ENCODE measurements at places on chromosomes 12 and 14.

DNA sequence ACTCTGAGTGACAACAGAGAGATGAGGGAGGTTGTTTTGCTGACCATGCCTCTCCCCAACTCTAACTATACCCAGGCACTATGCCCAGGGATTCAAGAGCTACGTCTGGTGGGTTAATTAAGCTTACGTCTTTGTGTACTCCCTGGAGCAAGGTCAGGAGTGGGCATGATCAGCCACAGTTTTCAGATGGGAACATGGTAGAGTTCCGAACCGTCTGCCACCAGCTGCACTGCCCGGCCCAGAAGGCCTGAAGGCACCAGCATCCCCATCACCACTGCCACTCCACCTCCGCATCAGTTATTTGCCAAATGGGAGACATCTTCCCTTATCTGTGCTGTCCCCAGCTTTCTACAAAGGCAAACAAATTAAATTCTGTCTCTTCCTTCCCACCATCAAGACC lies 11.1 kb upstream of the GPX2 start:
- no peak for DNase-seq

DNA sequence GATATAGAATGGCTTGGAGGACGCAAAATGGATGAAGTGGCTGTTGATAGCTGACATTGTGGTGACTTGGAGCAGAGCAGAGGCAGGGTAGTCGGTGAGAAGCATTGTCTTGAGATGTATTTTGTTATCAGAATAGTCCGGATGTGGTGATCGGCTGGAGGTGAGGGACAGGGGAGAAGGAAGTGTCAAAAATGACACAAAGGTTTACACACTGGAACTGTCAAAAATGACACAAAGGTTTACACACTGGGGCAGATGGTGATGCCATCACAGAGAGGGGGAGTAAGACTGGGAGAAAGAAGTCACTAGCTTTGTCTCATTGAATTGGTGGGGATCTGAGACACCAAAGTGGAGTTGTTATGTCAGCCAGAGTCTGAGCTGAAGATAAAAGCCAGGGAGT lies 30.1 kb downstream of the CDKL1 start:
- no peak for DNase-seq

- DNase-seq = peak; percentile 23
Observed at GRCh38 chr14:58428118-58428683, 682 bp downstream of the KIAA0586 start.

DNA sequence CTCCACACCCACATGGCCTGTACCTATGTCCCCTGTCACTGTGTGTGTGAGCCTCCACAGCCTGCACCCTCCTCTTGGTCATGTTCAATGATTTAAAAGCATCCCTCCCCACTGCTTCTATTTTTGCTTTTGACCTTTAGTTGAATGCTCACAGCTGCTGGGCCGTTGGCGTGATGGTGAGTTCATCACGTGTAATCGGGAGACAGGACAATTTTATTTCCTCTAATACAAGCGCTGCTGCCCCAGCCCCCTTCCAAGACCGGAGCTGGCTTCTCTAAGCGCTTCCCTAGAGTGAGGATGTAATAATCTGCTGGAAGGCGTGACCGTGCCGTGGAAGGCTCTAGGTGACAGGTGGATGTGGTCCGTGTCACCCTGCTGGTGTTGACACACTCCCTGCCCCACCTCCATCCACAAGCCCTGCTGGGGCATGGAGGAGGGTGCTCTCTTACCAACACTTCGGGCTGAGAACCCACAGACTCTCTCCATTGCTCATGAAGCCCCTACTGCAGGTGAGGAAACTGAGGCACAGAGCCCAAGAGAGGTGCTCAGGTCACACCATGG lies 25.4 kb downstream of the CCDC85C start:
- DNase-seq = peak; percentile 61

- DNase-seq = no peak
Observed at GRCh38 chr14:37438444-37438843, 156.6 kb downstream of the FOXA1 start.

- DNase-seq = no peak
Observed at GRCh38 chr14:101623685-101624444, 62.6 kb downstream of the DIO3 start.

DNA sequence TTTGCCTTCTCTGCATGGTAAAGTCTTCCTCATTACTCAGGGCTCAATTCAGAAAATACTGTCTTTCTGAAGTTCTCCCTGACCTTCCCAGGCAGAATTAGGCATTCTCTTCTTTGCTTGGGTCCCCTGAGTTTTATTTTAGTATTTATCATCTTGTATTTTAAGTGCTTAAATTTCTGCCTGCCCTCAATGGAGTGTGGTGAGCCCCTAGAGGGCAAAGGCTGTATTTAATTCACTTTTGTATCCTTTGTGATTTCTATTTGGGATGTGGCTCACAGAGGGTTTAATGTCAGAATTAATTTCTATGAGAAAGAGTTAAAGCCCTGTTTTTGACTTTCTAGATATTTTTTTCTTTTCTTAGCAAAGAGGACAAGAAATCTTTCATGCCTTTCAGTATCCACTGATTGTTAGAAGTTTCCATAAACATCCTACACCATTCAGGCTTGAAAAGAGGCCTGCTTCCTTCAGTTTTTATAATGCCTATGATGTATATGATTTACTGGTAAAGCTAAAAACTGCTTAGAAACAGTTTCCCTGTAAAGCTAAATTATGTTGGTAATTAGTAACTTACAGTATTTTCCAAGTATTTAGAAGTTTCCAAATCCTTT lies 55.6 kb upstream of the PTPRB start:
- DNase-seq = no peak

- DNase-seq = no peak
Observed at GRCh38 chr14:20781803-20782202, 735 bp downstream of the RNASE6 start.

GRCh38 chr12:97939156-97939555 lies 476.6 kb downstream of the RMST start:
- no peak for DNase-seq

GRCh38 chr12:53505555-53506449 lies 1.5 kb downstream of the NPFF start:
- no peak for DNase-seq

DNA sequence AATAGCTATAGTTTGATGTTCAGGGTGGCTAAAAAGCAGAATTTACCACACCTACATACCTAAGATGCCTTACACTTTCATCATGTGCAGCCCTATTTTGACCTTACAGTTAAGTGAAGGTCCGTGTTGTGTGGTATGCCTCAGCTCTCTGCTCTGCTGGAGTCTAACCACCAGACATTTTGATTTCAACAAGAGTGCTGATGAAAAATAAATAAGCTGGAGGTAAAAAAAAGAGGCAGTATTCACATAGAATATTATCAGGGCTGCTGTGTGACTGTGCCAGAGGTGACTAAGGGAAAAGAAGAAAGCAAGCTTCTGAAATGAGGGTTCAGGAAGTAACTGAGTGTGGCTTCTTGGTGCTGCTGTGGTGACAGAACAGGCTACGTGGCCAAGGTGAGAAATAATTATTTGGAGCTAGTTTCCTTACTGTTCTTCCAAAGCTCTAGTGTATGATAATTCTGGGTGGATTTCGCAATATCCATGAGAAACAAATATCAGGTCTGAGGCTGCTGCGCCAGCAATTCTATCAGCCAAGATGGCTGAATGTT lies 188.8 kb downstream of the STXBP6 start:
- DNase-seq = no peak

GRCh38 chr14:89746654-89747053 lies 207.9 kb downstream of the EFCAB11 start:
- no peak for DNase-seq

DNA sequence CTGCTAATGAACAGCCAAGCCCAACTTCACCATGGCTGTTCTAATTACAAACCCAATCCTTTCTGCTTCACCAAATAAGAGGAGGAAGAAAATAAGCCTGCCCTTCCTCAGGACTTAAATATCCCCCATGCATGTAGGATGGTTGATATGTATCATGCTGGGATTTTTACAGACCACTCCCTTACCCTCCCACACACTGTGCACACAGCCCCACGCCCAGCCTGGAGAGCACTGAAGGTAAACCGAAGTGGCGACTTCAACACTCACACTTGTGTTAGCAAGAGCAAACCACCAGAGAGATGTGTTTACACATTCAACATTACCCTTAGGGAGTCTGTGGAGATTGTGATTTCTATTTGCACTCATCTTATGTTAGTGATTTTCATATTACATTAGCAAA lies 241.2 kb downstream of the EGLN3 start:
- DNase-seq = no peak

GRCh38 chr14:51185180-51185579 lies 54.9 kb upstream of the TMX1 start:
- no peak for DNase-seq

DNA sequence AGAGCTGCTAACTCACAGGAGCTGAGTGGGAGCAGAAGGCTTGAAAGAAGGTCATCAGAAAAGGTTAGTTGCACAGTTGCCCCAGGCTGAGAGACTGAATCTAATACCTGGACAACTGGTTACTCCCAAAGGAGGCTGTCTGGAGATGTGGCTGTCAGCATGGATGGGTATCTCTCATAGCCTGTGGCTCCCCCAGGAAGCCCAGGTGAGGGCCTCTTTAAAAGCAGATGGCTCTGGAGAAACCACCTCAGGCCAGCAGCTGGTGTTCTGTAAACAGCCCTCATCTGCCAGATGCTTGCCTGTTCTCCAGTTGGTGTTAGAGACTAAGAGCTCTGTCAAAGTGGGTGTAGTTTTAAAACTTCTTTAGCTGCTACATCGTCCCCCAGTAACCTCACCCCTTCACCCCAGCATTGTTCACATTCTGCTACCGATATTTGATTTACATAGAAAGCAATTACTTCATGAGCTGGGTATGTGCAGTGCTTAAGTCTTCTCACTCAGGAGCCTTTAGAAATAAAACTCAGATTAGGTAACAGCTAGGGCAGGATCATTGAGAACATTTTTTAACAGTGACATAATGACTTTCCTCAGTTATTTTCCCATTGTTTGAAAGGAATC lies 25.8 kb downstream of the DACT1 start:
- no peak for DNase-seq

GRCh38 chr12:25323581-25323982 lies 72.9 kb upstream of the KRAS start:
- DNase-seq = peak; percentile 17

- DNase-seq = no peak
Observed at GRCh38 chr12:59620326-59620725, 24.5 kb downstream of the SLC16A7 start.

DNA sequence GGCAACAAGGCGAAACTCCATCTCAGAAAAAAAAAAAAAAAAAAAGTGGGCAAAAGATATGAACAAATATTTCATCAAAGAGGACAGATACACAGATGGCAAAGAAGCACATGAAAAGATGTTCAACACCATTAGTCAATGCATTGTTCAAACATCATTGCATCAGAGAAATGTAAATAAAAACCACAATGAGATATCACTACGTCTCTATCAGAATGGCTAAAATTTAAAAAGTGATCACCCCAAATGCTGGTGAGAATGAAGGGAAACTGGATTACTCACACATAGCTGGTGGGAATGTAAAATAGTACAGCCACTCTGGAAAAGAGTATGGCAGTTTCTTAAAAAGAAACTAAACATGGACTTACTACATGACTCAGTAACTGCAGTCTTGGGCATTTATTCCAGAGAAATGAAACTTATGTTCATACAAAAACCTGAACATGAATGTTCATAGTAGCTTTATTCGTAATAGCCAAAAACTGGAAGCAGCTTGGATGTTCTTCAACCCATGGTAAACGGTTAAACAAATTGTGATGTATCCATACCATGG lies 3.6 kb downstream of the L2HGDH start:
- DNase-seq = no peak

GRCh38 chr14:64815257-64815656 lies 64.5 kb downstream of the SPTB start:
- DNase-seq = no peak

DNA sequence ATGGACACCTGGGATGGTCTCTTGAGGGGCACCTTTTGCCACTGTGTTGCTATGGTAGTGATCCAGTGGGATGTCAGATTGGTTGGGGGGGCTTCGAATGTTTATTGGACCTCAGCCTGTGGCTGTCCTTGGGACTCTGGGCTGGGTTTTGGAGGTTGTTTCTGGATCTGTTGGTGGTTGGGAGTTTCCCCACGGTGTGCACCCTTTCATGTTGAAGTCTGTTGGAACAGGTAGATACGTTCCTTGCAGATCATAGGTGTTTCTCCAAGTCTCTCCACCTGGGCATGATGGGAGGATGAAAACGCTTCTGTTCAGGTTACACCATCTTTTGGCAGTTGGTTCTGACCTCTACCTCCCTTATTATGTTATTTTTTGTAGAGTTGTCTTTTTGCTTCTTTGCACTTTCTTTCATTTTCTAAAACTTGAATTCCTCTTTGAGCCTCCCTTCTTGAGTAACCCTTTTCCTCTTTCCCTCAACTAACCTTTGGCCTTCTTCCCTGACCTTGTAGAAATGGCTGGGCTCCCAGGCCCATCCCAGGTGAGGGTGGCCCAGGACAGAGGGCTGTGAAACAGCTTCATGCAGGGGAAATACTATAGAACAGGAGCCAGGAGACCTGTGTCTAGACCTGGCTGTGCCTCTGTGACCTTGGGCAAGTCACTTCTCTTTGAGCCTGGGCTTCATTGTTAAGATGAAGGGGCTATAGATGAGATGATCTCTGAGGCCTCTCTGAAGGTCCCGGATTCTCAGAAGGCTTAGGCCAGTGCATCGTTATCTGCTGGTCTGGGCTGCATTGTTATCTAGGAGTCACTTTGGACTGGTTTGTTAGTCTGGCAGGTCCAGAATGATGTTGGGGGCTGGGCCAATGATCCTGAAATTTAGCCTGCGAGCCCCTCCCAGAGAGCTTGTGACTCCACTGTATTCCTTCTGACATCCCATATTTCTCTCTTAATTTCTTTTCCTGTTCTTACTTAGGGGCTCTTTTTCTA lies 2.0 kb downstream of the ATN1 start:
- DNase-seq = no peak

DNA sequence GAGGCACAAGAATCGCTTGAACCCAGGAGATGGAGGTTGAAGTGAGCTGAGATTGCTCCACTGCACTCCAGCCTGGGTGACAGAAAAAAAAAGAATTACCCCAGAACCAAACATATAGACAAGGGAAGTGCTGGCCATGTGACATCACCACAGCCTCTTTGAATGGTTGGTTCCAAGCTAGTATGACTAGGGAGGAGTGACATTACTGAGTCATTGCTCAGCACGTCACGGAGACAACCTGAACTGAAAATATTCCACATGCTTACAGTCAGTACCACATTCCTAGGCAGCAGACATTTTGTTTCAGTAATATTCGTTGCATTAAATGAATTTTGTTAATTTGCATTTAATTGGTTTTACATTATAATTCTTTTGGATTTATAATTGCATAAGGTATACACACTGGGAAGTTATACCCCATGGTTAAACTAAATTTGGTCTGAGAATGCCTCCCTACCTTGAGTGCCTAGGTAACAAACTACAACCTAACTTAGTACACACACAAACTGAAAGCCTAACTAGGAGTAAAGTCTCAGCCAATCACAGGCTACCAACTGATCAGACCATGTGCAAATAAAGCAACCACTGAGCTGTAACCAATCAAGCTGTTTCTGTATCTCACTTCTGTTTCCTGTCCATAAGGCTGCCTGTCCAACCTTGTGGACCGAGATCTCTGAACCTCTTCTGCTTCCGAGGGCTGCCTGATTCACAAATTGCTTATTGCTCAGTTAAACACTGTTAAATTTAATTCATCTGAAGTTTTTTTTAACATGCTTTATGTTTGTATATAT lies 164.4 kb downstream of the CAND1 start:
- DNase-seq = no peak

- no peak for DNase-seq
Observed at GRCh38 chr12:11623382-11623781, 26.1 kb upstream of the ETV6 start.

- DNase-seq = no peak
Observed at GRCh38 chr12:132110677-132111076, 33.4 kb downstream of the DDX51 start.

- DNase-seq = no peak
Observed at GRCh38 chr12:109173443-109174240, 57.3 kb downstream of the ACACB start.

- DNase-seq = no peak
Observed at GRCh38 chr14:54556535-54556934, 10.4 kb upstream of the SAMD4A start.
